ENCODE measurements at places on chromosomes 3 and 15. TPM values are rescaled to one million over a fixed set of nuclear protein-coding genes. Genes with fewer than 3 reads are reported as not detected.

DNA sequence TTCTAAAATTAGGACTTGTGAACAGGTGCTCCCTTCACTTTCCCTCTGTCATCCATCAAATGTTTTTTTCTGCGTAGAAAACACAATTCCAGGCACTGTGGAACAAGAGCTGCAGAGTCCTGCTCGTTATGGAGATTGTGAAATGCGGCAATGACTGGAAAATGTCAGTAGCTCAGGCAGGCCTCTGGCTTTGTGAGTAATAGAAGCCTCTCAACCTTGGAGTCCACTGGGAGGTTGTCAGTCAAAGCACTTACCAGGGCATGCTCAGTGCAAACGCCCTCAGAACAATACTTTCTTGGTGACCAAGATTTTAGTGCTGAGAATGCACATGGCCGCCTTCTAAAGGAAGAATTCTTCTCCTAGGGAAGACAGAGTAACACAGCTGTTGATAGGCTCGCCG lies 26.7 kb upstream of the MED12L start:
- no peak for DNase-seq

GRCh38 chr3:122294359-122294758 lies 30.7 kb upstream of the CSTA start:
- DNase-seq, result no peak

GRCh38 chr3:170816341-170816740 lies 53.7 kb downstream of the RPL22L1 start:
- no peak for DNase-seq

DNA sequence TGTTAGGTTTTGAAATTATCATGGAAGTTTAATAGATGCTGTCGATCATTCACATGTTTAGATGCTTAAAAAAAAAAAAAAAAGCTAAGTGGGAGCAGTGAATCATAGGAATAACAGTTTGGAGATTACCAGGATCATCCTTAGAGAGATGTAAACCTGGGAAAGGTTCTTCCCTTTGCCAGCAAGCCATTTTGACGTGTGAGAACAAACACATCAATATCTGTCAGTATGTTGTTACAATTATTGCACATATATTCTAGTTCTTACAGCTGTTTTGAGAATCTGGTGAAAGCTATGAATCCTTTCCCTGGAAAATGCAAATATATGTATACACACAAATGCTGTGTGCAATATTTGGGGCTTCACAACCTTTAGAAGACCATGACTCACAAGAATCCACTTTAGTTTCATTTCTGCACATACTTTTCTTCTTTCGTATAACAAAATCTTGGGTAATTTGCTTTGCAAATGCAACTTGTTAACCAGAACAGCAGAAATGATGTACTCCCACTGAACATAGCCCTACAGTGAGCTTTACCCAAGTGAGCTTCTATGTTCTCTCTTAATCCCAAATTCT lies 12.0 kb downstream of the NFKBIZ start:
- DNase-seq, result no peak

- no peak for DNase-seq
These were observed 321.8 kb downstream of the CTNNB1 start for GRCh38 chr3:41521010-41521655.

DNA sequence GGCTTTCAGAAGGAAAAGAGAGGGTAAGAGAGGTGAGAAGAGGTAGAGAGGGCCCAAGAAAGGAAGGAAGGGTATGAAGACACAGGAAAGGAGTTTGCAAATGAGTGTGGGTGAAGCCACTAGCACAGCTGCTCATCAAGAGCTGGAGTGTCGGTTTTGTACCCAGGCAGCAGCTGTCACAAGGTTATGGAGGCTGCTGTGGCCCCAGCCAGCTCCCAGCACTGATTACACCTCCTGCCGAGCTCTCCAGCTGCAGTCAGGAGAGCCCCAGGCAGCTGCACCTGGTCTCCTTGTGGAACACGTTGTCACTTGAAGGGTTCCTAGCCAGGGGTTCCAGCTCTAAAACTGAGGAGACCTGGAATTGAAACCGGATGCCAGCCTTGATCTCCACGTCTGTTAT lies 60.4 kb upstream of the CHD2 start:
- DNase-seq, result no peak

DNA sequence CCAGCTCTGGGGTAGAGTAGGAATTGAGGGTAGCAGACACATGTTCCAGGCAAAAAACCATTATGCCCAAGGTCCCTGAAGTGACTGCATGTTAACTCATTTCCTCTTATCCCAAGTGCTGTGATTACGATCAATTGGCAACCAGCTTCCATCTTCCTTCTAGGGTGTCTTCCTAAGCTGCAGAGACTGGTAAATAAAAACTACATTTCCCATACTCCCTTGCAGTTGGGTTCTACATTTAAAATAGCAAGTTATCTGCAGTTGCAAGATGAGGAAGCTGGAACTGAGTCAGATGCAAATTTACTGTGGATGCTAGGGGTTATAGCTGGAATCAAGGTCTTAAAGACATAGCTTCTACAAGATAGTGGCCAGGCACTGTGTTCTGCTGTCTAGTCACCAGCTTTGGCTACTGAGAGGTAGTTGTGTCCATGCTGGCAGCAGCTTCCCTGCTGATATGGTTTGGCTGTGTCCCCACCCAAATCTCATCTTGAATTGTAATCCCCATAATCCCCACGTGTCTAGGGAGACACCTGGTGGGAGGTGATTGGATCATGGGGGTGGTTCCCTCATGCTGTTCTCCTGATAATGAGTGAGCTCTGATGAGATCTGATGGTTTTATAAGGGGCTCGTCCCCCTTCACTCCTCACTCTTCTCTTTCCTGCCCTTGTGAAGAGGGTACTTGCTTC lies 51.3 kb upstream of the FBN1 start:
- DNase-seq, result no peak

GRCh38 chr3:174330303-174330702 lies 528.8 kb upstream of the NAALADL2 start:
- DNase-seq, result no peak

- no peak for DNase-seq
These were observed 22.9 kb downstream of the COLQ start for GRCh38 chr3:15498431-15499214.

GRCh38 chr15:72184165-72184811 lies 13.3 kb downstream of the GRAMD2A start:
- no peak for DNase-seq

DNA sequence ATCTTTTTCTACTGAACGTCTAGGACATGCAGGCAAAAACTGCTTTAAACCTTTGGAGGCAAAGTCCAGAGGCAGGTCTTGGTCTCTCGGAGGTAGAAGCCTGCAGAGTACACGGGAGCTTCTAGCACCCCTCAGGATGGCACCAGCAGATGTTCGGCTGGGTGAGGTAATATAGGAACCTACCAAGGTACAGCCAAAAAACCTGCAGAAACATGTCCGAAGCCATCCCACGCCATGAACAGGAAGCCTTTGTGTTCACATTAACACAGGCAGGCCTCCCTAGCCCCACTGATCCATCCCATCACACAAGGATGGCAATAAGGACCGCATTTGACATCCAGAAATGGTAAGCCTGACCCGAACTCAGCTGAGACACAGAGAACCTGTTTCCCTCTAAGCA lies 157.9 kb upstream of the HES1 start:
- no peak for DNase-seq

DNA sequence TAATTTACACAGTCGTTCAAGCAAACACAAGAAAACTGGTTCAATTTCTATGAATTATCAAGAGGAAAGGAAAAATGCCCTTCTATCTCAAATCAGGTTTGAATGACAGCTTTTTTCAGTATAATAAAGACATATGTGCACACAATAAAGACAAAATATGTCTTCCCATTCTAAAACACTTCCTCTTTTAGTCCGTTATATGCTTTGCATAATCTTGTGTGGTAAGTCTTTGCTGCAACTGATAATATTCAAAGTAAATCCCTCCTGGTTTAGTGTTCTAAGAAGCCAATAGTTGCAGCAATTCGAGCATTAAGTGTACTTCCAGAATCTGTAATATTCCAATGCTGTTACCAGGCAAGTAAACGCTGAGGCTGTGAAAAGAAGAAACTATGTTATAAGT lies 43.7 kb upstream of the MAPKBP1 start:
- DNase-seq, result no peak

DNA sequence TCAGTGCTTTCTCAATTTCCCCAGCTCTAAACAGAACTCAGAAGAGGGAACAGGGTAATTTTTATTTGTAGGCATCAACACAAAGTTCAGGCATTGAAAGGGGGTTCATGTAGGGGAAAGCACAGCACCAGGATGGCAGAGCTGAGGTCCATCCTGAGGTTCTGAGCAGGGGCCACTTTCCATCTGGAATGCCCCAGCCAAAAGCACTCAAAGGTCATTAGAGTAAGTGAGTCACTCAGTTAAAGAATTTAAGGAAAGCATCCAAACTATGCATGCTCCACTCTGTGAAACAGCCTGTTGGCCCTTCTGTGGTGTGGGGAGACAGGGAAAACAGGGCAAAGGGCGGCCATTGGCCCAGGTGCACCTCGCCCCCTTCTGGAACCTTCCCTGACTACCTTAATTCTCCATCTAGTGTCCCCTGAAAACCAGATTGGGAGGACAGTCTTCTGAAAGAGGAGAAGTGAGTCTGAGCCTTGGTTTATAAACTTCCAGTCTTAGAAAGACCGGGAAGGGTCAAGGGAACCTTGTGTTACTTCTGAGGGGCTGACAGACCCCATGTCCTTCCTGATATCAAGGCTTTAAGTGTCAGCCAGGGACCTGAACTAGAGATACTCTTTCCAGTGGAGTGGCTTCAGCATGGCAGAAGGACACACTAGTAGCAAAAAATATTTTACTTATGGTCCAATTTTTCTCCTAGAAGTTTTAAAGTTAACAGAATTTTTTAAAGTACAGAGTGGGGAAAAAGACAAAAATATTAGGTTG lies 133.3 kb downstream of the MYLK start:
- no peak for DNase-seq

The DNAH12 gene
- total RNA-seq, result not detected

The NMNAT3 gene
- total RNA-seq, result 1.2 TPM

The ILDR1 gene
- 0.34 TPM for total RNA-seq
